HTR-8/SVneo (cell line): ENCODE measurements at places on chromosomes 12 and 14.

GRCh38 chr12:111409403-111409779, 3.7 kb downstream of the SH2B3 start:
- no peak for DNase-seq

GRCh38 chr12:123163227-123163626, 12.3 kb upstream of the PITPNM2 start:
- no peak for DNase-seq

- DNase-seq, result no peak
Measured at GRCh38 chr14:101109347-101109638, 205.8 kb upstream of the RTL1 start.

DNA sequence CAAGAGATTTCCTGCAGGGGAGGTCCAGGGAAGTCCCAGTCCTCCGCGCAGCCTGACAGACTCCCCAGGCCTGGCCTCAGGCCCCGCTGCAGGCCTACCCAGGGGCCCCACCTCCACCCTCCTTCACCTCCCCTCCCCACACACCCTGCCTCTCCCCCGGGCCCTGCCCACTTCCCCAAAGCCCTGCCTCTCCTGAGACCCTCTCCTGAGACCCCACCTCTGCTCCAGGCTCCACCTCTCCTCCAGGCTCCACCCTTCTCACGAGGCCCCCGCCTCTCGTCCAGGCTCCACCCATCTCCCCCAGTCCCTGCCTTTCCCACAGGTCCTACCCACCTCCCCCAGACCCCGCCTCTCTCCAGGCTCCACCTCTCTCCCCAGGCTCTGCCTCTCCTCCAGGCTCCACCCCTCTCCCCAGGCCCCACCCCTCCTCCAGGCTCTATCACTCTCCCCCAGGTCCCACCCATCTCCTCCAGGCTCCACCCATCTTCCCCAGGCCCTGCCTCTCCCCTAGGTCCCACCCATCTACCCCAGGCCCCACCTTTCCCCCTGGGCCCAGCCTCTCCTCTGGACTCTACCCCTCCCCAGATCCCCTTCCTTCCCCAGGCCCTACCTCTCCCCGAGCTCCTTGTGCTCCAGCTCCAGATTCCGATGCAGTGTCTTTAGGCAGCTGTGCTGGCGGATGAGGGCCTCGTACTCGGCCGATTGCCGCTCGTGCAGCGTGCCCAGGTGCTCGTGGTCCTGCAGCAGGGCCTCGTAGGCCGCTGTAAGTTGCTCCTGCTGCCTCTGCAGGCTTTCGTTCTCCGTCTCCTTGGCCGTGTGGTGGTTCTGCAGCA, 58.8 kb upstream of the GPR68 start:
- DNase-seq, result no peak

DNA sequence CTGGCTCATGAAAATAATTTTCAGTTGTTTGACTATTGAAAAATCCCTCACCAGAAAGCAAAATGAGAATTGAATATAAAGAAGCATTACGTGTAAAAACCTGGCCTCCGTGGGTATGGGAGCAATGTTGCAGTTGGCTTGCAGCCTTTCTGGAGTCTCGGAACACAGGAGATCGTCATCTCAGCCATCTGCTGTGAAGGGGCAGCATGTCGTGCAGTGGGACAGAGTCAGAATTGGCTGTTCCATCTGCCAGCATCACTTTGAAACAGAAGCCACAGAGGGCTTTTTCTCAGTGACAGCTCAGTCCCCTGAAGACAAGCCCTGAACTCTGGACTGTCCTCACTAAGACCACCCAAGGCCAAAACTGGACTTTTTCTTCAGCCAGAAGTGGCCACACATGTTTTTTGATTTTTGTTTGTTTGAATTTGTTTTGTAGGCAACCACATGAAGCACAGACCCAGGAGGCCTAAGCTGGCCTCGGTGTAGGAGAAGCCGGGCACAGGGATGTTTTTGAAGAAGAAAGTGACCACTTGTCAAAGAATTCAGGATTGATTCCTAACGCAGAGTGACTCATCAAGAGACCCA, 170.8 kb upstream of the DYRK2 start:
- DNase-seq, result no peak

DNA sequence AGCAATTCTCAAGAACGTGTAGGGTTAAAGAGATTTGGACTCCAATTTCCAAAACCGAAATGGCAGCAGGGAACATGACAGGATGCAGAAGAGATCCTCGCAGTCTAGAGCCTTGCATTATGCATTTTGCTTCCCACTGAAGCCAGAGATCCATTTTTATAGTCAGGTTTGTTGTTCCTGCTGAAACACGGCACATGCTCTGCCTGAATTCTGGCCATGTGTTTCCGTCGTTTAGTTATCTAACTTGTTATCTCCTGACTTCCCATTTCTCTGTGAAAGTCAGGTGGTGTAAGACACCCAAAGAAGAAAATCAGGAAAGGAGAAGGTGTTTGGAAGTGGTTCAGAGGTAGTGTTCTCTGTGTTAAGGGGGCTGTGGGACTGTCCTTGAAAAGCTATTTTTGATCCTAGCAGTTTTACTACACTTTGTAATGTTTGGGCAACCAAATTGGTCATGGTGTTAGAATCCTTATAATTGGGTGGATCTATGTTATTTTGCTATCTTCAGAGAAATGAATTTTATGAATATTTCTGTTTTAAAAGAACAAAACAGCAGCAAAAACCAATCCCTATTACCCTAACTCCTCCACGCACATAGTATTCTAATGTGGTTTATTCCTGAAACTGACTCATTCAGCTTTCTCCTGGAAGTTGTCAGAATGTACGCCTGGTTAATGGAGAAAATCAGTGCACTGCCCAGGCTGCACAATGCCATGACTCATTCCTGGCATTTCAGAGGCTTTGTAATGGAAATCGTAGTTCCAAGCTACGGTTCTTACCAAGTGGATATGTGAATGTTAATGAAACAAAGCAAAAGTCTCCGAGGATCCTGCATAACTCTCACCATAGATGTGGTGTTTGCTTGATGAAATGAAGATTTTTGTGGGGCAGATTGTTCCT, 110.1 kb downstream of the SAMD4A start:
- peak; percentile 94 for DNase-seq

- no peak for DNase-seq
Measured at GRCh38 chr14:106083082-106083481, 556.7 kb downstream of the TMEM121 start.
